NCI-H69 (cell line): ENCODE measurements at places on chromosomes 4 and X.

DNA sequence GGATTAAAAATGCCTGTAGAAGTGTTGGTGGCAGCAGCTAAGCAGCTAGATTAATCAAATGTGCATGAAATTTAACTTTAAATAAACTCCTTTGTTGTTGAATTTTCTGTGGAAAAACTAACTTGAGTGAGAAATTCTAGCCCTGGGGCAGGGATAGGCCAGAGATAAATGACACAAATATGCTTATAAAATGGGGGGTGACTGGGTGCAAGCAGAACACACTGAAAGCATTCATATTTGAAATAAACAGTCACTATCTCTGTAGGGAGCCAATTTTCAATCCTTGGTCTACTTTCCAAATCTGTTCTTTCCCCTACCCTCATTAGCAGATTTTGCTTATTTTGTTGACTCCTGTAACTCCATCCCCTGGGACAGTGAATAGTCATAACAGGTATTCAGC is 47.9 kb downstream of the RBPJ start:
- DNase-seq: peak; percentile 43

- no peak for DNase-seq
Measured at GRCh38 chr4:4216648-4217047, 10.1 kb downstream of the OTOP1 start.

DNA sequence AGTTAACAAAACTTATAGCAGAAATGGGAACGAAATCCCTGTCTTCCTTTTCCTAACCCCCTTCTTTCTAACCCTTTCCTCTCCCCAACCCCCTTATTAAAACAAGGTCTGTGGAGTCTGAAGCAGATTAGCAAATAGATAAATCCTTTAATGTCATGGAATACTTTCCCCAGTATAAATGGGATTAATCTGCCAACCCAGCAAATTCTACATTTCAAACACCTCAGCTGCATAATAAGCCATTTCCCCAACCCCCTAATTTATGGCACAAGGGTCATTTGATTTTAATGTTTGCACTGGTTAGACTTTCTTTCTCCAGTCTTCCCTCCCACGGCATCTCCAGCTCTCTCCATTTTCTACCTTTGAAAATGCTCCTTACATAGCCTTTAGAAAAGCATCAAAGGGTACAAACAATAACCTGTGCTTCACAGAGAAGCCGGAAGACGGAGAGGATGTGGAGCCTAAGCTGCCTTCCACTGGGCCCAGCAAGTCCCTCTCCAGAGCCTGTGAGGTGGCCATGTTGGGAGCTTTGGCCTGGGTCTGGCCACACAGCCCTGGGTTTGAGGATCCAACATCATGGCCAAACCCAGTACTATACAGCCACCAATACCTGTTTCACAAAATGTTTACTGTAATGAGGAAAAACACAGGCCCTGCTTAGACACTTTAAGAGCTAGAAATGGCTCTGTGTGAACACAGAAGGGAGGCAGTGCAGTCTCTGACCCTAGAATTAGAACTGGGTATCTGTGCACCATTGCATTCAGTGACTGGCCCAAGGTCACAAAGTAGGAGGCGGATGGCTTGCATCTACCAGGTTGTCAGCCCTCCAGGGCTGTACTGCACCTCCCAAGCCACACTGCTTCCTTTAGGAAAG is 56.9 kb upstream of the SPRY1 start:
- DNase-seq: peak; percentile 41

- DNase-seq: no peak
Measured at GRCh38 chr4:75630937-75631329, 605 bp upstream of the CDKL2 start.

DNA sequence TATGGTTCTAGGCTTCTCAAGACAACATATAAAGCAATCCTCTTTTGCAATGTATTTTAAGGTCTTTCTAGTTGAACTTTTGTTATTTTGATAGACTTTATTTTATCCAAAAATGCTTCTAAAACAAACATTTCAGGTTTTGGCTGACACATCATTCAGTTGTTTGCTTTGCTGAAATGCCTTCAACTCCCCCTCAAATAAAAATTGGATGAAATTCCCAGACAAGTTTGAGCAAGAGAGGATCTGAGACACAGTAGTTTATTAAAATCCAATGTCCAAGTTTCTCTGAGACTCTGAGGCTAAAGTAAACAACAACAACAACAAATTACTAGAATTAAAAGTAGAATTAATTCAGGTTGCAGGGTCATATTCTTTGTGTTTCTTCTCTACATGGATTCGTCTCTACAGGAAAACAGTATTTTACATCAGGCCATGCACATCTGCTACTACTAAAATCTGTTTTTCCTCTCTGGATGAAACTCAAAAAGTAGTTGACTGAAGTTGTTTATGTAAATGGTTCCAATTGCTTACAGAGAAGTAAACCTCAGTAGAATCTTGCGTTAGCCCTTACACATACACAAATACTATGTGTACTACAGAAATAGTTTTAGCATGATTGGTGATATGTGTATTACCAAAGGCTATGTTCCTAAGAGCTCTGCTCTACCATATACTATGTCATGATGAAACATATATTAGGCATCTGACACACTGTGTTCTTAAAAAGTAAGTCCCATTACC is 64.9 kb downstream of the PRSS12 start:
- DNase-seq: no peak

DNA sequence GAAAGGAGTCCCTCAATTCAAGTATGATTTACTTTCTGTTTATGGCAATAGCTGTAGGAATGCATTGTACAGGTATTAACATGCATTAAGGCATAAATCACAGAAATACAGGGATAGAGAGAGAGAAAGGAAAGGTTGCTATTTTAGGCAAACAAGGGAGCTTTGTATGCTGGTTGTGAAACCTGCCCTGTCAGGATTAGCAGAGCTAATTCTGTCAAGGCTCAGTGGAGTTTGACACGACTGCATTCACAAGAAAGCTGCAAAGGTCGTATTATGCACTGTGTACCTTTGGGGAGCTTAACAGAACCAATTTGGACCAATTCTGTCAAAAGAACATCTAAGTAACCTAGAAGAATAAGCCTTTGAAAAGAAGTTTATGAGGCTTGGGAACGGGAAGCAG is 239.3 kb downstream of the GRIA2 start:
- no peak for DNase-seq

DNA sequence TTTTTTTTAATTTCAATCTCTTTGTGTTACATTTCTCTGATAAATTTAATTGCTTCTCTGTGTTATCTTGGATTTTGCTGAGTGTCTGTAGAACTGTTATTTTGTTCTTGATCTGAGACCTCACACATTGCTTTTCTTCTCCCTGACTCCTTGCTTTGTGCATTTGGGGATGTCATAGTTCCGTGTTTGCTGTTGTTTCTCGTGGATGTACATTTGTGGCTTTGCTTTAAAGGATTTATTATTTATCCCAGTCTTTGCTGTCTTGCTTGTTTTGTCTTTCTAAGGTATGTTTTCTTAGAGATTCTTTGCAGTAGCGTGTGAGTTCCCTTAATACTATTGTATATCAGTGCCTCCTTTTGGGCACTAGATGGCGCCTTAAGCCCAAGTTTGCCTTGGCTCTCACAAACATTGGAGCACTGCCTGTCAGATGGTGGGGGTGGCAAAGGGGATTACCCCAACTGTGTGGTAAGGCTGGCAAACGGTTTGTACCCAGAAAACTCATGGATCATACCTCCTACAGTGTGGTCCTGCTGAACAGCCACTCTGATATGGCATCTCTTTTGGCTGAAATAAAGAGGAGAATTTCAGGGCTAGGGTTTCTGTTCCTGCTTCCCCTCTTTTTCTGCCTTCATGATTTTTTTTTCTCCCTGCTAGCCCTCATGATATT is 96.4 kb downstream of the PGRMC2 start:
- DNase-seq: peak; percentile 75

DNA sequence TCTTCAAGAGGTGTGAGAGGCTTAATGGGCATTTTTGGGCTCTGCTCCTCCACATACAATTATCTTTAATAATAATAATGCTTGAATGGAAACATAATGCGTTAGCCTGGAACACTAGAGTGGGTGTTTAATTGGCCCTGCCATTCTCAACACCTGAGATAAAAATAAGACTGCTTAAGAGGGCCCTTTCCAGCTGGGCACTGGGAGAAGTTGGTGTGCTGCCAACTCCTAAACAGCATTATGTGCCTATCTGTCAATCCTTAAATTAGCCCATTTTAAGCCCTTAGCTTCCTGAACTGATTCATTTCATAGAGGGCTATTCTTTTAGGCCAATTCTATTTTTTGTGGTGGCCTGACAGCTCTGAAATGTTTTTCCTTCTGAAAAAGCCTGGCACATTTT is 211.1 kb upstream of the ZIC3 start:
- peak; percentile 7 for DNase-seq

DNA sequence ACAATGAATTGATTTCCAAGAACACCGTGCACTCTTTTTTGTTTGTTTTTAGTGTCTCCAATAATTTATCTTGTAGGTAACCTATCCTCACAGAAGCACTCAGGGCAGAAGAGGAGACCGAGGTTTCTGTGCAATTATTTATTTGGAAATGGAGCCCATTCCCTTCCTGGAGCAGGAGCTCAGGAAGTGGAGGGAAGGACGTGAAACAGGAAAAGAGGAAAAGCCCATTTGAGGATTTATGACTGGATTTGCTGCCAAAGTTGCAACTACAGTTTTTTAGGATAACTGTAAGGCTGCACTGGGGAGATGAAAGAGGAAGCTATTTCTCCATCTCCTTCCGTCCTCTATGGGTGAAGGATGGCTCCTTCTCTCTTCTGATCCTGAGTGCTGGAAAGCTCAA is 31.7 kb upstream of the MXRA5 start:
- DNase-seq: no peak

DNA sequence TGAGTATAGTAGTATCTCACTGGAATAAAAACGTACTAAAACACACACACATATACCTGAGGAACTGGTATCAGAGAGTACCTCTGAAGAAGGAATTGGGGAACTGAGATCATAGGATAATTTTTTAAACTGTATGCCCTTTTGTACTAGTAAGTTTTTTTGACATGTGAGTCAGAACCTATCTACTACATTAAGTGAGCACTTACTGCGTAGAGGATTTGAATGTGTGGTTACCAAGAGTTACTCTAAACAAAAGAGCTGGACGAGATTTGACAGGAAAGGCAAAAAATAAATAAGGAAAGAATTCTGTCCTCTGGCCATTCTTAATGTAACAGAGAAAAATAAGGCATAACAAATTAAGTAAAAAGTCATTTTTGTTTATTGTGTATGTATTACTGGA is 546.5 kb upstream of the FAT1 start:
- DNase-seq: no peak

DNA sequence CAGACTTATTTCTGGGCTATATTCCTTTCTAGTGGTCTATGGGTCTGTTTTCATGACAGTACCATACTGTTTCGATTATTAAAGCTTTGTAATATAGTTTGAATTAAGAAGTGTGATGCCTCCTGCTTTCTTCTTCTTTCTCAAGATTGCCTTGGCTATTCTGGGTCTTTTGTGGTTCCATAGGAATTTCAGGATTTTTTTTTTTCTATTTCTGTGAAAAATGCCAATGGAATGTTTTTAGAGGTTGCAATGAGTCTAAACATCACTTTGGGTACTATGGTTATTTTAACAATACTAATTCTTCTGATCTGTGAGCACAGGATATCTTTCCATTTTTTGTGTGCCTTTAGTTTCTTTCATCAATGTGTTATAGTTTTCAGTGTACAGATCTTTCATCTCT is 204.3 kb upstream of the HCCS start:
- no peak for DNase-seq

DNA sequence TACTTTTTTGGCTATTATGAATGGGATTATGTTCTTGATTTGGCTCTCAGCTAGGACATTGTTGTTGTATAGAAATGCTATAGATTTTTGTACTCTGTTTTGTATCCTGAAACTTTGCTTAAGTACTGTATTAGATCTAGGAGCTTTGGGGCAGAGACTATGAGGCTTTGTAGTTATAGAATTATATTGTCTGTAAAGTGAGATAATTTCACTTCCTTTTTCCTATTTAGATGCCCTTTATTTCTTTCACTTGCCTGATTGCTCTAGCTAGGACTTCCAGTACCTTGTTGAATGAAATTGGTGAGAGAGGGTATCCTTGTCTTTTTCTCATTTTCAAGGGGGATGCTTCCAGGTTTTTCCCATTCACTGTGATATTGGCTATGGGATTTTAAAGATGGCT is 28.1 kb downstream of the ADAM29 start:
- no peak for DNase-seq

DNA sequence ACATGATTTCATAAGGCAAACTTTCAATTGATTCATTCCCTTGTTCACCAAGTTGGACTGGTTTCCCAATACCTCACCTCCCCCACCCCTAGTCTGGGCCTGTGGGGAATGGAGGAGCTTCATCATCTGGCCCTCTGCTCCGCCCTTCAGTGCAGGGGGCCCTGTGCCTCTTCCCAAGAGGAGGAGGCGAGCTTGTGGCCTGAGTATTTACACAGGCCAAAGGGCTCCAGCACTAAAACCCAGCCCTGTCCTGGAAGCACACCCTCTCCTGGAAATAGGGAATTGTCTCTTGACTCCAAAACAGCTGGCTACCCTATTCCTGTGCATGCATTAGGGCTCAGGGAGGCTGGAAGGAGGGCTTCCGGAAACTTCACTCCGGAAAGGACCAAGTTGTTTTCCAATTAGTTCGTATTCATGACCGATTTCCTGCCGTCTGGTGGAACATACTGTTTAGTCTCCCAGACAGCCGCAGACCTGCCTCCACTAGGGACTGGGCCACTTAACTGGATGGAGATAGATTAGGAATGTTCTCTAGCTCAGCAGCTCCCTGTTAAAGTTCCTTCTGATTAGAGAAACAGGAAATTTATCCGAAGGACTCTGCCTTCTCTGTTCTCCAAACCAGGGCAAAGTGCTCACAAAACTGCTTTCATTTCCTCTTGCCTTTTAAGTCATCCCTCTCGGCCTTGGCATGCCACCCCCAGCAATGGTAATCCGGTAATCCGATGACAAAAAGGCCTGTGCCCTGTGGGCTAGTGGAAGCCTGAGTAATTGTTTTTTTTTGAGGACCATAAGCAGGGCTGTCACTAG is 5.8 kb downstream of the SRPX2 start:
- peak; percentile 78 for DNase-seq

DNA sequence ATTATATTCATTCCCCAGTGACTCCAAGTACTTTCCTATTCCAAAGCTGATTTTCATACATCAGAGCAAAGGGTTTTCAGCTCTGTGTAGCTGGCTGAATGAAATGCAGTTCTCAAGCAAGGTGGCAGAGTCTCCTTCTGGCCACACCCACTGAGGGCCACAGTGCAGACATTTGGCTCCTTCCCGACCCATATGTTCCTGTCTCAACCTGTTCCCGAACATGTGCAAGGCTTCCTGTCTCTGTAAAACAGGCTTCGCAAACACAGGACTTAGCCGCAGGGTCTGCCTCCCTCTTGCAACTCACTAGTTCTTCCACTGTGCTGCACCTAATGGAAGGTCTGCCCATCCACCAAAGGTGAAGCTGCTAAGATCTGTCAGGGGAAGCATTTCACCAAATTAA is 249.2 kb downstream of the MID1IP1 start:
- DNase-seq: peak; percentile 33
